ENCODE measurements at places on chromosomes 1 and 21. TPM values are rescaled to one million over a fixed set of nuclear protein-coding genes. Genes with fewer than 3 reads are reported as not detected.

DNA sequence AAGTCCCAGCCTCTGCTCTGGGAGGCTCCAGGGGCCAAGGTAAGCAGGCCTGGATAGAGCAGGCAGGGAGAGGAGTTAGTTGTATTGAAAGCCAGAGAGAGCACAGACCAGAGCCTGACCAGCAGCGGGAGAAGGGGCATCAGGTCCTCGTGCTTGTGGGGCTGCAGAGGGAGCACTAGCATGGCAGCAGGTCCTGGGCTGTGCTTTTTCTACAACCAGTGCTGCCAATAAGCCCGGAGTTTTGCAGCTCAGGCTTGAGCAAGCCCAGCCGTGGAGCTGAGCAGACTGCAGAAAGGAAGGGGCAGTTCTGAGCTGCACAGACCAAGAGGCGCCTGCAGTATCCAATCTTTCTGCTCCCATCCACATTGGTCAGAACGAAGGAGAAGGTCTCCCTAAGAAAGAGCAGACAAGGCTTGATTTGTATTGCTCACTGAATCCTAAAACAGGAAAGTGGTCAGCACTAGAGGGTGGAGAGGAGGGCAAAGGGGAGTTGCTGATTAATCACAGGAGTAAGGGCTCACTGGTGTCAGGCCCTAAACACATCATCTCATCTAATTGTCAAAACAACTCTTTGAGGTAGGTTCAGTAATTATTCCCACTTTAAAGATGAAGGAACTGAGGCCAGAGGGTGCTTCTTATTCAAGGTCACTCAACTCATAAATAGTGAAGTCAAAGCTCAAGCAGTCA is 2.7 kb downstream of the DENND2D start:
- no peak for DNase-seq

Gene MMP23B
- 11.0 TPM for total RNA-seq

GRCh38 chr1:2130156-2130555 is 64.4 kb downstream of the FAAP20 start:
- DNase-seq, result no peak

GRCh38 chr1:224626042-224626441 is 9.9 kb downstream of the CNIH3 start:
- DNase-seq, result no peak

Gene FMO3
- 1.7 TPM for total RNA-seq

Gene ZYG11A
- total RNA-seq, result not detected

DNA sequence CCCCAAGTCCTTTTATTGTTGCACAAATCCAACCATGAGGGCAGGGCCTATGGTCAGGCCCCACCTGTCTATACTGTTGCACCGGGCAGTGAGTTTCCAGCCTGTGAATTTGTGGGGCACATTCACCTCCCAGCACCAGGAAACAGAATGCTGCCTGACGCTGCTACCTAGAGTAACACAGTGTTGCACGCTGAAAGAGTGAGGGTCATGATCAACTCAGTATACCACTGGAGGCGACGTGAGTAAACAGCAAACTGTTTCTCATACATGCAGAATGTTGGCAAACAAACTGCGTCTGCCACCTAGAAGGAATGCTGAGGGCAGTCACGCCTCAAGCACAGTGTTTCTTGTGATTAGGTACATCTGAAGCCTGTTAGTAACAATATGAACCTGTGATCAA is 13.4 kb upstream of the LRRC47 start:
- no peak for DNase-seq

Gene C4BPA
- total RNA-seq, result not detected

Gene WDR3
- 22.6 TPM for total RNA-seq

Gene NOL9
- total RNA-seq, result 12.0 TPM

Gene DMRTA2
- not detected for total RNA-seq

Gene KLHDC8A
- 0.53 TPM for total RNA-seq

GRCh38 chr1:2584686-2585317 is 1.8 kb upstream of the PRXL2B start:
- DNase-seq, result peak; percentile 18

Gene GSTM2
- 36.7 TPM for total RNA-seq

Gene TTC22
- 0.47 TPM for total RNA-seq

GRCh38 chr1:6317098-6317760 is 56.3 kb upstream of the GPR153 start:
- DNase-seq, result no peak

DNA sequence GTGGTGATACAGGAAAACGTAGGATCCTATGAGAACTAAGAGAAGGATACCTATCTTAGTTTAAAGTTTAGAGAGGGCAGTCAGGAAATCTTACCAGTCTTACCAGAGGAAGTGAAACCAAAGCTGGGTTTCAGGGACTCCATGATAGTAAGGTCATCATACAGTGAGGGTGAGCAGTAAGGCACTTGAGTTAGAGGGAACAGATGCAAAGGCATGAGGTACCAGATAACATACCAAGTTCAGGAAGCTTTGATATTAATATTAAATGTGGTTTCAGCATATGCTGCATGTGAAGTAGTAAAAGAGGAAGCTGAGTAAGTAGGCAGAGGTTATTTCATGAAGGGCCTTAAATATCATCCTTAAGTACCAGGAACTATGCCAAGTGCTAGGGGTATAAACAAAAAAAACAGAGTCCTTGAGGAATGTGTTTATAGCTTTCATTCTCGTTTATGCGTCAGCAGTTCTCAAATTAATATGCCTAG is 16.9 kb downstream of the ATG4C start:
- DNase-seq, result no peak

DNA sequence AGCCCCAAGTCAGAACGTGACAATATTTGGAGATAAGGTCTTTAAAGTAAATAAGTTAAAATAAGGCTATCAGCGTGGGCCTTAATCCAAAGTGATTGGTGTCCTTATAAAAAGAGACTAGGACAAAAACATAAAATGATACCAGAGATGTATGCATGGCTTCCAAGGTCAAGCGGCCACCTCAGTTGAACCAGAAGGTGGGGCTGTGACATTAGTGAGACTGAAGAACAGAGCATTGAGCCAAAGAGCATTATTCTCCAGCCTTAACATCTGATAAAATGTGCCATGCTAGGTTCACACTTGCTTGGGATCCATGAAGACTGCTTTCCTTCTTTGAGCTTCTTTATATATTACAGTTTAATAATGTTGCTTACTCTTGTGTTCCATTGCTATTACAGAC is 554.6 kb downstream of the PLA2G4A start:
- no peak for DNase-seq

- DNase-seq, result peak; percentile 66
Observed at GRCh38 chr1:181424786-181425403, 58.4 kb upstream of the CACNA1E start.

DNA sequence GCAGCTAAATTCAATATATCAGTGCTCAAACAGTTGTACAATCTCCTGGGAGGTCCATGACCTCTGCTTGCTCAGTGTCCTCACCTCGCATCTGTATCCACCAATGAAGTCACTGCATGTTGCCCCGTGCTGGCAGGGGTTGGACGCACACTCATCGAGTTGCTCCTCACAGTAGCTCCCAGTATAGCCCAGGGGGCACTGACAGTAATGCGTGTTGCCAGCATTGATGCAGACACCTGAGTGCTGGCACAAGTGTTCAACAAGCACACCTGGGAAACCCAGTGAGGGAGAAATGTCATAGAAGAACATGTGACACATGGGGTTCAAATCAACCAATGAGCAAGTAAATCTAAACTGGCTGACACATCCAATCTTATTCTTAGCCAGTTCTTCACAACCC is 40.9 kb upstream of the ADAM30 start:
- no peak for DNase-seq

DNA sequence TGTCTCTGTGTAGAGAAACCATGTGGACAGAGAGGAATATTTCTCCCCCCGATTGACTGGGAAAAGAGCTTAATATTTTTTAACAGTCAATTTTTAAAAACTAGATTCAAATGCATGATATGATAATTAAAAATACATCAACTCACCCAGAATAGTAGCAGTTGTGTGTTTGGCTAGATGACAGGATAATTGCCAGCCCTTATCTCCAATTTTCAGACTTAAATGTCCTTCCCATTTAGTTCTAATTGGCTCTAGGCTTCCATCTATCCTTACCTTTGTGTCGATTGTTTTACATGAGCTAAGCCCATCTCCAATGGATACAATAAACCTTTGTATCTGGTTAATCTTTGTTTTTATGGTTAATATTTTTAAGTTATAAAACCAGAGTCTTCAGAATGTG is 23.9 kb upstream of the KIAA0040 start:
- no peak for DNase-seq

DNA sequence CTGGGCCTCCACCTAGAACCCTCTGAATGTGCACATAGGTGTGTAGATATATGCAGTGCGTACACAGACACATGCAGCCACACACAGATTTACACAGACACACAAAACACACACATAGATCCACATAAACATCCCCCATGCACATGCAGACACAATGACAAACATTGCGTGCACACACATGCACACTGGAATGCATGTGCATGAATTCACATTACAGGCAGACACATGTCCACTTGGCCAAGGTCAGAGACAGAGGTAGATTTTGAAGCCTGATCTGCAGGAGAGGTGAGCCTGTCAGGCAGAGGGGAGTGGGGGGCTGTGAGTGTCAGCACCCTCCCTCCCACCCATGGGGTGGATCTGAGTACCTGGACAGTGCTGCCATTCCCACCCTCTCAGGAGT is 338.5 kb downstream of the PTPRU start:
- DNase-seq, result no peak

Gene CDCP2
- not detected for total RNA-seq

DNA sequence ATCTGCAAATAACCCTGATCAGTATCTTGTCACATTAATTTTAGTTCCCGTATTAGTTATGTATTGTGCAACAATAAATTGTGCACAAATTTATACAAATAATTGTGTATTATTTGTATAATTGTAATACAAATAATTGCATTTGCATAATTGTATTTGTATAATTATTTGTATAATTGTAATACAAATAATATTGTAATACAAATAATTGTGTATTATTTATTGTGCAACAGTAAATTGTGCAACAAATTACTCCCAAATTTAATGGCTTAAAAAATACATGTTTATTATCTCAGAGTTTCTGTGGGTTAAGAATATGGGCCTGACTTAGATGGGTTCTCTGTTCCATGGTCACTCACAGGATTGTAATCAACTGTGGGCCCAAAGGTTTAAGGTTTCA is 86.2 kb upstream of the SAMSN1 start:
- DNase-seq, result no peak

GRCh38 chr1:215776336-215776735 is 209.2 kb downstream of the KCTD3 start:
- no peak for DNase-seq

GRCh38 chr1:212595229-212595628 is 13.3 kb upstream of the ATF3 start:
- no peak for DNase-seq

Gene LCA5L
- total RNA-seq, result 0.82 TPM

GRCh38 chr1:41868241-41868998 is 50.3 kb downstream of the HIVEP3 start:
- no peak for DNase-seq

Gene HSPB7
- 2,192 TPM for total RNA-seq

- DNase-seq, result peak; percentile 43
Observed at GRCh38 chr21:17270229-17270628, 242.6 kb upstream of the CXADR start.

Gene ACTN2
- total RNA-seq, result 1,411 TPM

Gene OPRD1
- total RNA-seq, result not detected

DNA sequence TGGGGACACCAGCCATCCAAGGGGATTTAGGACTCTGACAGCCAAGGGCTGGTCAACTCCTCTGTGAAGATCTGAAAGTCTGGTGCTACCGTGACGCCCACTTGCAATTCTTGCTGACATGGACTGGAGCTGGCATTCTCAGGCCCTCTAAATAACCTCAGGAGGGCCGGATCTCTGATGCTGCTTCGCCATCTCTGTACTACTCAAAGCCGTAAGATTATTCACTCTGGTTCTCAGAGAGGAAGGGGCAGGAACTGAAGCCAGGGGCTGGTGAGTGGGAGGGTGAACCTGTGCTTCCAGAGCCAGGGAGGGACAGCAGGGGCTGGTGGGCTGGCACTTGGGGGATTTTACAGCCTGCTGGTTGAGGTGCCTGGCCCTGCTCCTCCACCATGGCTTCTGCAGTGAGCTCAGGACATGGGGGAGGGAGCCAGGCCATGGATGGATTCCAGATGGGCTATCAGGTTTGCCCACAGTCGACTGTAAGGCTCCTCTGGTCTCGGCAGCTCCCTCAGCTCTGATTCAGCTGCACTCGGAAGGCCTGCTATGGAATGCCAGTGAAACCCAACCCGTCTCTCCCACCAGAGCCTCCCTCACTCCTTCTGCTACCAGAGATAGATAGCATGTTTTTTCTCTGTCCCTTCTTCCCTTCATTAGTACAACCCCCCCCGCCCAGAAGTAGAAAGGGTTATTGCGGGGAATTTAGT is 84.5 kb downstream of the PLXNA2 start:
- DNase-seq, result peak; percentile 64

- no peak for DNase-seq
Observed at GRCh38 chr1:231036416-231036815, 3.6 kb downstream of the FAM89A start.

Measured in left cardiac atrium (tissue), 4 donors.